Hypothalamus (tissue), 51 donors: ENCODE measurements at places on chromosomes 12 and 14.

GRCh38 chr14:68631394-68632053 lies 161.3 kb downstream of the ZFP36L1 start:
- no peak for DNase-seq

- peak; percentile 99 for DNase-seq
These were observed at the start of gene GTF2A1 for GRCh38 chr14:81220830-81221578. Gene GTF2A1 (minus strand): TSS chr14:81220959. CDS start chr14:81220518, 441 bp downstream.

GRCh38 chr14:99524091-99524661 lies 43.0 kb downstream of the CCNK start:
- no peak for DNase-seq

DNA sequence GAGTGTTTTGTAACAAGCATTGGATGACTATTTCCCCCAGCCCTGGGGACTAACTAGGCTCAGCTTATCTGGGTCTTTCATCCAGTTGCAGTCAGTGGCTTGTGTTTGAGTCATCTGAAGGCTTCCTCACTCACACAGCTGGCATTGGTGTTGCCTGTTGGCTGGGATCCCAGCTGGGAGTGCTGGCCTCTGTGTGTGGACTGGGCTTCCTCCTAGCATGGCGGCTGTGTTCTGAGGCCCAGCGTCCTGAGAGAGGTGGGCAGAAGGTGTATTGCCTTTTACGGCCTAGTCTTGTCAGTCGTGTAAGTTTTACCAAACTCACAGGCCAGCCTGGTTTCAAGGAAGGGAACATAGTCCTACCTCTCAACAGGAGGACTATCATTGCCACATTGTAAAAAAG lies 28.3 kb upstream of the PPP2R5C start:
- DNase-seq: no peak

DNA sequence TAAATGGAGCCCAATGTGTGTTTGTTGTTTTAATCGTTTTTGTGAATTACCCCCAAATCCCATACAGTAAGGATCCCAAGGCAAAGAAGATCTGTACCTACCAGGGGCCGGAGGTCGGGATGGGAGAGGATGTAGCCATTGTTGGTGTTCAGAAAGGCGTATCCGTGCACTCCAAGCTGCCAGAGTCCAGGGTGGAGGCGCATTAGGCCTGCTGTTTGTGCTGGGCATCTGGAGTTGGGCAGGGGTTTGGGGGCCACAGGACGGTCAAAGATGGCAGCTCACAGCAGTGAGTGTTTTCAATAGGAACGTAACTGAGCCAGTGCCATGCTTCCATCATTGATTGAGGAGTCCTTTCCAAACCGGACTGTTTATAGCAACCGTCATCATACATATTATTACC lies 40.2 kb downstream of the CACNA2D4 start:
- no peak for DNase-seq

- DNase-seq: no peak
These were observed 107.9 kb upstream of the BCL2L14 start for GRCh38 chr12:11962860-11963259.

- DNase-seq: no peak
These were observed 24.8 kb upstream of the FKBP4 start for GRCh38 chr12:2769866-2770533.
